ENCODE measurements at places on chromosomes 7 and 10.

DNA sequence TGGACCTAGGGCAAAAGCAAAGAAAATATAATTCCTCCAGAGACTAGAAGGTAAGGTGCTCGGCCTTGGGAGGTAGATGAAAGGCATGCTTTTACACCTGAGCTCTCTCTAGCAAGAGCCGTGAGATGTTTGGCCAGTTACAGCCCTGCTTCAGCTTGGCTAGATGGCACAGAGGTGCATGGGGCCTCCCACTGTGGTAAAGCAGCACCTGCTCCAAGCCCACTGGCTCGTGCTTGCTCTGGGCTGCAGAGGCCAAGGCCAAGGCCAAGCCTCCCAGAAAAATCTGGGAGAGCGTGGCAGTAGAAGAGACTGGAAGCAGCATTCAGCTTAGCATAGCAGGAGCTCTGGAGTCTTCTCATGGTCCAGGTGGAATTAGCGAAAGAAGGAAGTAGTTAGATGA lies 31.0 kb upstream of the OPALIN start:
- DNase-seq, result no peak

DNA sequence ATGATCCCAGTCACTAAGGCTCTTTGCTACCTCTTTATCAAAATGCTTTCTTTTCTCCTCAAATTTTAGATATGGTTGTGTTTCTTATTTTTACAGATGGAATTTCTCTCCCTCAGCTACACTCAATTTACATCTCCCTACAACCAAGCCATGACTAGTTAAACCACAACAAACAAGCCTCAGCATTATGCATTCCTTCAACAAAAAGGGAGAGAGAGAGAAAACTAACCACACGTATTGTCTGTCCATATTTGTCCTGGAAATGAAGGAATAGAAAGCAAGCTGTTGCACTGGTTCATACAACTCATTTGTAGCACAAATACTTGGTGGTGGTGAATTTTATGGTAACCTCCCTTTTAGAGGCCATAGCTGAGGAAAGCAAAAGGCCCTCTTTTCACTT lies 286.4 kb downstream of the AHR start:
- DNase-seq, result no peak

- DNase-seq, result no peak
These were observed 56.0 kb downstream of the UBE2H start for GRCh38 chr7:129896568-129897382.

DNA sequence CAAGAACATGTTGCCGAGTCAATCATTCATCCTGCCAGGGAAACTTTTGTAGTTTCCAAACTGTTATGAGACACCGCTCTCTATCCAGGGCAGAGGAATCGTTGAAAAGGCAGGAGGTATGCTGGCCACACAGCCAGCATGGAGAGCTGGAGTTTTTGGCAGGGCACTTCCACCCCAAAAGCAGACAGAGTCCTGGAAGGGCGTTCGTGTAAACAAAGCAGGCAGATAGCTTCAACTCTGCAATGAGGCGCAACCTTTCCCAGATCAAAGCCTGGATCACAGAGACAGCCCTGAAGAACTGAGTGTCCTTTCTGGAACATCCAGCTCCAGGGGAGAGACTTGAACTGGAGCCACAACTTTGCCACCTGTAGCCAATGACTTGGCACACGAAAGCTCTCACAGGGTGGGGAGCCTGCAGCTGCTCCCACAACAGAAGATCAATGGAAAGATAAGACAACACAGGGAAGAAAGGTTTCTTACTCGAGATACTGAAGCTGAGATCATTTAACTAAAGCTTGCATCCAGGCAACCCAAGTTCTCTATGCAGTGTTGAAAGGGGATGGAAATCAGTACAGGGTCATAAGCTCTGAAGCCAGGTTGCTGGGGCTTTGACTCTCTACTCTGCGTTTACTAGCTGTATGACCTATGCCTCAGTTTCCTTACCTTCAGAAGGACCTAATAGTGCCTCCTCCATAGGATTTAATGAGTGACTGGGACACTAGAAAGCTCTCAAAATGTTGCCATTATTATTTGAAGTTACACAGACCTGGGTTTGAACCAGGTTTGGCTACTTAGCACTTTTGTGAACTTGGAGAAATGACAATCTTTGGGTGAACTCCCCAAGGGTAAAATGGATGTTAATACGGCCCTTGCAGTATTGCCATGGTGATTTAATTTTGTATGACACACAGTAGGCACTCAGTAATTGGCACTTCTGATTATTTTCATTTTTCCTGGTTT lies 434.8 kb upstream of the NPVF start:
- DNase-seq, result no peak

GRCh38 chr10:57699944-57700343 lies 567.8 kb downstream of the IPMK start:
- no peak for DNase-seq

Data from CD8-positive, alpha-beta memory T cell (primary cell).